ENCODE measurements at places on chromosomes 16 and 17.

DNA sequence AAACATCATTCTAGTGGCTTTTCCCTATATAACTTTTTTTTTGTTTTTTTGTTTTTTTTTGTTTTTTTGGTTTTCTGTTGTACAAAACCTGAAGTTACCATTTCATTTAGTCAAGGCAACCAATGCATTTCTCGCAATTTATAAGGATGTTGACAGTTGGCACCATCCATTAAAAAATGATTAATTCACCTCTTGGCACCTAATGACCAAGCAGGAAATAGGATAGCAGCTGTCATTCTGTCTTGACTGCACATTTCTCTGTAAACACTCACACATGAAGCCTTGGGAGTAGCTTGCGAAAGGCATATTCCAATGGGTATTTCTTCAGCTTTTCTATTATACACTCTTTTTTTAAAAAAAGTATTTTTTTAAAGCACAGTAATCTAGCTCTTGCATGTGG, 77.5 kb downstream of the SYCE1L start:
- DNase-seq = no peak

- no peak for DNase-seq
Measured at GRCh38 chr16:27923751-27924150, 139.8 kb downstream of the GSG1L start.

DNA sequence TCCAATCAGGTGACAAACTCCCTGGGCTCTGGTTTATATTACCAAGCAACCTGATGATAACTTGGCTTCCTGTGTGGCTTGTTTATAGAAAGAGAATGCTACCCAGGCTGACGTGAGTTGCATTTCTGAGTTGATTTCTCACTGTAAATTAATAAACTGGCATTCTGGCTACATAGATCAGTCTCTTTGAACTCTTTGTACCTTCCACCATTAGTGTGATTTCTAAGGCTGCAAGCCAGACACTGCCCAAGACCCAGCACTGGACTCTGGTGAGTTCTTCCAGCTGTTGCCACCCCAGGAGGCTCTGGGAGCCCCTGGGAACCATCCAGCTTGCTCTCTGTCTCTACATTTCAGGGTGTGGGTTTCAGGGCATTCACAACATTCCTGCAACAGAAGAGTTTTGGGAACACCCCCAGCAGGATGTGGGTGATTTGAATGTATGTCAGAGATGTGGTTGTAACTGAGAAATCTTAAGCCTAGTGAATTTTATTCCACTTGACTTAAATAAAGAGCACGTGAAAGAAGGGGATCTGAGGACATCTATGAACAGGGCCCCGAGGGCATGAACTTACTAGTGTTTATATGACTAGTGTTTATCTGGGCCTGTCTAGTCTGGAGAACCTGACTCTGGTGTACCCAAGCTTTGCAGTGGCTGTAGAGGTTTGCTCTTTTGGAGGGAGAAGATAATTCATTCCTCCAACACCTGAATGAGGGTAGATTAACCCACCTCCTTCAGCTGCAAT, 30.3 kb upstream of the LRRC37A start:
- peak; percentile 61 for DNase-seq

DNA sequence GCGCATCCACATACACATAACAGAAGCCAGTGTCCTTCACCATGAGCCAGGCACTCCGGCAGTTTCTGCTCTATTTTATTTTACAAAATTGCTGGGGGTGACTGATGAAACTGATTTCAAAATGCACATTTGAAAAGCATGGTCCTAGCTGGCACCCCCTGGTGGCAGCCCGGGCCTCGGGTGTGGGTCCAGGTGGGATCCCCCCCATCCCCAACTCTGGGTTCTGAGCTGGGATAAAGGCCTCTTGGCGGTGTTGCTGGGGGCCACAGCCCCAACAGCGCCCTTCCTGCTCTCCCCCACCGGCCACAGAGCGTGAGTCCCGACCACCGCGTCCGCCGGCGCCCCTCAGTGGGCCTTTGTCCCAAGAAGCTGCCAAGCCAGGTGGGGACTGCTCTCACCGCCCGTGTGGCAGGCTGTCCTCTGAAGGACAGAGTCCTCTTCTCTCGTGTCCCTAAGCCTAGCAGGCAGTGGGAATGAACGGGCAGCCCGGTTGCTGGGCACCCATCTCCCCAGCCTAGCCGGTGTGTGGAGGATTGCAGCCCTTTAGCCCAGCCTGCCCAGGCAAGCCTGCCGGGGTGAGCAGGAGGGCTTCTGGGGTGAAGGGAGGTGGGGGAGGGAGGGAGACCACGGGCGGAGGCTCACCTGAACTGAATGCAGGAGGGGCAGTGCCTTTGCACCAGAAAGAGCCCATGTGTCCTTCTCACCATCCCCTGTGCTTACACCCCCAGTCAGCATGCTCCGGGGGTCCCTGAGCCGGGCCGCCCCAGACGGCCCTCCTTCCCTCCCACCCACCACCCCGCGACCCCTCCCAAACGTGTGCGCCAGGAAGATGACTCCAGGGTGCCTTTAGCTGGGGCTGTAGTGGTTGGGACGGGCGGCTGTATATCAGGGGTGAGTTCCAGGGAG, 898 bp downstream of the SNAI3 start:
- DNase-seq = no peak

DNA sequence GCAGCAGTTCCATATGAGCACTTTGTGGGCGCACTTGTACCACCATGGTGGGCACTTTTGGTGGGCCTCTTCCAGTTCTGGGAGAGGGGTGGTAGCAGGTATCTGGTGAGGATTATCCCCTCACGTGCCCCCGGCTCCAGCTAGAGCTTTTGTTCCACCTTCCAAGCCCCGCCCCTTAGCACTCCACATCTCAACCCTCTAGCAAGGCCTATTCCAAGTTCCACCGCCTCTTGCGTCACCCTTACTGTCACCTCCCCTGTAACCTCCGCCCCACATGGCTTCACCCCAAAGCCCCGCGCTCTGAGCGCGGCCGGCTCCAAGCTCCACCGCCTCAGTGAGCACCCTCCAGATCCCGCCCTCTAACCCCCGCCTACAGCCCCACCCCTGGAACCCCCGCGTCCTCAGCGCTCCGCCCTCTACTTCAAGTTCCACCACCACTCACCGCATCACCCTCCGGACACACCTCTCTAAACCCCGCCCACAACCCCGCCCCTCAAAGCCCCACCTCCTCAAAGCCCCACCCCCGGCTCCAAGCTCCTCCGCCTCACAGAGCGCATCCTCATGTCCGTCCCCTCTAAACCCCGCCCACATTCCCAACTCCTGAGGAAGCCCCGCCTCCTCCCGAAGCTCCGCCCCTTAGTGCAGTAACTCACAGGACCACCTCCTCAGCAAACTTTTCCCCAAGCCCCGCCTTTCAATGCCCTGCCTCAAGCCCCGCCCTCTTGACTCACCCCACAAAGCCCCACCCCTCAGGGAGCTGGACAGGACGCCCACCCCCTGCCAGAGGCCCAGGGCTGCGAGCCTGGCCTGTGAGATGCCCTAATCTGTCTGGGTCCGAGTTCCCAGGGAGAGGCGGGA, 11.1 kb downstream of the SCN4A start:
- DNase-seq = no peak

DNA sequence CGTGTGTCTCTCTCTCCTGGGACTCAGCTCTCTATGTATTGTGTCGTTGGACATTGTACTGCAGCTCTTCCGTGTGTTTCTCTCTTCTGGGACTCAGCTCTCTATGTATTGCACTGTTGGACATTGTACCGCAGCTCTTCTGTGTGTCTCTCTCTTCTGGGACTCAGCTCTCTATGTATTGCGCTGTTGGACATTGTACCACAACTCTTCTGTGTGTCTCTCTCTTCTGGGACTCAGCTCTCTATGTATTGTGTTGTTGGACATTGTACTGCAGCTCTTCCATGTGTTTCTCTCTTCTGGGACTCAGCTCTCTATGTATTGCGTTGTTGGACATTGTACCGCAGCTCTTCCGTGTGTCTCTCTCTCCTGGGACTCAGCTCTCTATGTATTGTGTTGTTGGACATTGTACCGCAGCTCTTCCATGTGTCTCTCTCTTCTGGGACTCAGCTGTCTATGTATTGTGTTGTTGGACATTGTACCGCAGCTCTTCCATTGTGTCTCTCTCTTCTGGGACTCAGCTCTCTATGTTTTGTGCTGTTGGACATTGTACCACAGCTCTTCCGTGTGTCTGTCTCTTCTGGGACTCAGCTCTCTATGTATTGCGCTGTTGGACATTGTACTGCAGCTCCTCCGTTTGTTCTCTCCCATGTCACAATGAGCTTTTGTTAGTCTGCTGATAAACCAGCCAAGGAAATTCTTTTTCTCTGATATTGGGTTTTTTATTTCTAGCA, 84.8 kb downstream of the RPTOR start:
- no peak for DNase-seq

- no peak for DNase-seq
Measured at GRCh38 chr16:49462989-49463371, 89.4 kb downstream of the C16orf78 start.

- DNase-seq = no peak
Measured at GRCh38 chr16:14199624-14200023, 128.5 kb downstream of the MRTFB start.

DNA sequence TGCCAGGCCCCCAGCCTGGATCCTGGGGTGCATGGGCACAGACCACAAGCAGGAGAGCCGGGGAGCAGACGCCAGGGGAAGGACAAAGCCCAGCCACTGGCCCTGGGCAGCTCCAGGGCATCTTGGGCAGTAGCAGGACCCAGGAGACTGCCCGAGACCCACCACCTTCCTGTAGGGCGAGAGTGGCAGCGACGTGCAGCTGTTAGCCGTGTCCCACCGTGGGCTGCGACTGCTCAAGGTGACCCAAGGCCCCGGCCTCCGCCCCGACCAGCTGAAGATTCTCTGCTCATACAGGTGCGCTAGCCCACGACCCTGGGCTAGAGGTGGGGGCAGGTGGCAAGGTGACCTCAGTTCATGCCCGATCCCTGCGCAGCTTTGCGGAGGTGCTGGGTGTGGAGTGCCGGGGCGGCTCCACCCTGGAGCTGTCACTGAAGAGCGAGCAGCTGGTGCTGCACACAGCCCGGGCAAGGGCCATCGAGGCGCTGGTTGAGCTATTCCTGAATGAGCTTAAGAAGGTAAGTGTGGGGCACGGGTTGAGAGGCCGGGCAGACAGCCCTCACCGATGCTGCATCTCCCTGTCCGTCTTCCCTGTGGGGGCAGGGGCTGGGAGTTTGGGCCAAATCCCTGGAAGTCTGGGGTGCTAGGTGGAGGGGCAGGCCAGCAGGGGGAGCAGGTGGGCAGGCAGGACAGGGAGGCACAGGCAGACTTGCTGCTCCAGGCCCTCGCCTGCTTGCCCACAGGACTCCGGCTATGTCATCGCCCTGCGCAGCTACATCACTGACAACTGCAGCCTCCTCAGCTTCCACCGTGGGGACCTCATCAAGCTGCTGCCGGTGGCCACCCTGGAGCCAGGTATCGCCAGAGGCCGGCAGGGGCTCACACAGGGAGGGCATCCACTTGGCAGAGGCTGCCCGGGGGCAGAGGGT, 13.5 kb upstream of the SMIM5 start:
- no peak for DNase-seq

DNA sequence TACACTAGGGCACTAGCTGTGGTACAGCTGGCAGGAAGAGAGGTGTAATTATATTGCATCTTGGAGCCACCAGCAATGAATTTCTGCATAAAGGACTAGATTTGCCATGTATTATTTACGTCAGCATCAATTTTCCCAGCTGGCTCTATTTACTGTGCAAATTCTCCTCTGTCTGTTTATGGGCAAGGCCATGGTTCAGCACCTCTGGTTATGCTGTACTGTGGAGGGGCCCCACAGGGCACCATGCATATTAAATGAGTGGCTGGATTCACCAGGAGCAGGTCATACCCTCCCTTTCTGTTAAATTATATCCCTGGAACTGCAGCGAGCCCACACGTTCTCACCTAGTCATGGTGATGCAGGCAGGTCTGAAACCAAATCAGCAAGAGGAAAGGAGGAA, 19.8 kb downstream of the RAD51D start:
- no peak for DNase-seq

DNA sequence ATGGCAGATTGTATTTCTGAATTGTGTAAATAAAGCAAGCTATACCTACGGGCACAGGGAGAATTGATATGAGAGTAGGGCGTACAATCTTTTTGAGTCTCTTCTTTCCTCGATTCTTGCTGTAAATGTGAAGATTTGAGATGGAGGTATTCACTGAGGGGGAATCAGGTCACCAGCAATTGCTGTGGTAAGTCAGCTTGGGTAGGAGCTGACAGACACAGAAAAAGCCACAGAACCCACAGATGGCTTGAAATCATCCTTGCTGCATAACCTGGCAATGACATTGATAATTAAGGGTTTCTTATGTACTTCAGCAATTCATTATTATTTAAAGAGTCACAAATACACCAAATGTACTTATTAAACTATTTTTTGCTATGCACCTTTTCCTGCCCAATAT, 164.2 kb downstream of the CNTNAP4 start:
- no peak for DNase-seq

- no peak for DNase-seq
Measured at GRCh38 chr17:4877089-4877488, 22.2 kb upstream of the C17orf107 start.

DNA sequence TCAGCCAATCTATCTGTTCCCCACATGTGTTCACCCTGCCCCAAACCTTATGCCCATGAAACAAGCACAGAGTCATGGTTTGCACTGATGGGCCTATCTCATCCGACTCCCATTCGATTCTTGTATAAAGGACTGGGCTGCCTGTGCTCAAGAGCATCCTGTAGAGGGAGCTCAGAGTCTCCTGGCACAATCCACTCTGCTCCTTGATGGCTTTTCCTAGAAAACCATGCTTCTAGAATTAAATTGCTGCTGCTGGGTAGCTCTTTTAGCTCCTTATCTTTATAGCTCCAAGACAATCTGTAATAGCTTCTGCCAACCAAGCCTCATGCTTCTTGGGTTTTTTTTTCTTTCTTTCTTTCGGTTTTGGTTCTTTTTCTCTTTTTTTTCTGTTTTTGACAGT, 9.7 kb downstream of the ZNF19 start:
- DNase-seq = no peak

DNA sequence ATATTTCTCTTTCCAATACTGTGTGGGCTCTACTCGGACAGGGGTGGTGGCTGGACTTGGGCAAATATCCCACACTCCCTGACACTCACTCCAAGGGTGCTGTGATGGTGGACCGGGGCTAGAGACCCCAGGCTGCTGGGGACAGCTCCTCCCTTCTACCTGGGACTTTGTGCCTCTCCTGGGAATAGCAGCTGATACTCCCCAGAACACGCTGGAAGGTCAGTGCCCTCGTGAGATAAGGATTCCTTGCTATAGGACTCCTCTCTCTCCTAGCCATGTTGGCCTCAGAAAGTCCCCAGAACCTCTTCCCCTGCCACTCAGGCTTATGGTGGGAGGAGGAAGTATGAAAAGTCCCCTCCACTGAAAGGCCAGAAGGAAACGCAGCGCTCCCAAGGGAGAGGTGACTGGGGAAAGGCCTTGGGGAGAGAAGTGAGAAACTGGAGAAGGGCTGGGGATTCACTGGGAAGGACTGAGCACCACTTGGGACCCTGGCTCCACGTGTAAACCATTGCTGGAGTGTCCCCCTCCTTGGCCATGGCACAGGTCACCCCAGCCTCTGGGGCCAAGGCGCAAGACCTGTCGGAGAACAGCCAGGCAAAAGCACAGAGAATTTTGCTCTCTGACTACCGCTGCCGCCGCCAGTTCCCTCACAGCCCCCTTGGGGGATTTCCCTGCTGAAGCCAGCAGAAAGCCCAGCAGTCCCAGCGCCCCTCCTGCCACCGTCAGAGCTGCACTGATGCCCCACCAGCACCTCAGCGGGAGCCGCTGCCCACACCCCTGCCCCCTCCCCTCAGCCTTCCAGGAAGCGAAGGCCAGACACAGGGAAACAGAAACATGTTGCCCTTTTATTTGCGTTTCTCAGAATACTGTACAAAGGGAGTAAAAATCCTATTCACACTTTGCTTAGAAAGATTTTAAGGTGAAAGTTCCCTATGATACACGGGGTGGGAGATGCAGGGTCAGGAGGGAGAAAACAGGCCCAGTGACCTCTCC, 2.1 kb upstream of the GSDMB start:
- DNase-seq = no peak

- no peak for DNase-seq
Measured at GRCh38 chr16:11797957-11798299, 870 bp upstream of the ZC3H7A start.

All from Panc1 (cell line).